ENCODE measurements at places on chromosomes 7 and 10.
A peak's percentile ranks its signal among the peaks of the same experiment; 100 is the strongest.

- no peak for DNase-seq
Measured at GRCh38 chr10:86960863-86961434, 2.5 kb downstream of the SNCG start.

DNA sequence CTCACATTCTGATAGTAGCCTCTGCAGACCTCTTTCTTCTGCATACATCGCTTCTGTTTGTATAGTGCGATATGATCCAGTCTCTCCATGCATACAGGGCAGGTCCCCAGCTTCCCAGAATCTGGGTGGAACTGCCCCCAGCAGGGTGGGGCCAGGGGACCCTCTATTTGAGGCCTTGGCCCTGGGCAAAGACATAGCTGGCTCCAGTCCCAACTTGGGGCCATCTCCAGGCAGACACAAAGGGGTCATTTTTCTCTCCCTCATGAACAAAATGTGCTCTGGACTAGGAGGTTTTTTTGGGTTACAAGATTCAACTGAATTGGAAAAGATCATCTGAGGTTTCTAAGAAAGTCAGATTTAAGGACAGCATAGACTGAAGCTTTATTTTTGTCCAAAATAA, 21.1 kb upstream of the HSPA12A start:
- no peak for DNase-seq

DNA sequence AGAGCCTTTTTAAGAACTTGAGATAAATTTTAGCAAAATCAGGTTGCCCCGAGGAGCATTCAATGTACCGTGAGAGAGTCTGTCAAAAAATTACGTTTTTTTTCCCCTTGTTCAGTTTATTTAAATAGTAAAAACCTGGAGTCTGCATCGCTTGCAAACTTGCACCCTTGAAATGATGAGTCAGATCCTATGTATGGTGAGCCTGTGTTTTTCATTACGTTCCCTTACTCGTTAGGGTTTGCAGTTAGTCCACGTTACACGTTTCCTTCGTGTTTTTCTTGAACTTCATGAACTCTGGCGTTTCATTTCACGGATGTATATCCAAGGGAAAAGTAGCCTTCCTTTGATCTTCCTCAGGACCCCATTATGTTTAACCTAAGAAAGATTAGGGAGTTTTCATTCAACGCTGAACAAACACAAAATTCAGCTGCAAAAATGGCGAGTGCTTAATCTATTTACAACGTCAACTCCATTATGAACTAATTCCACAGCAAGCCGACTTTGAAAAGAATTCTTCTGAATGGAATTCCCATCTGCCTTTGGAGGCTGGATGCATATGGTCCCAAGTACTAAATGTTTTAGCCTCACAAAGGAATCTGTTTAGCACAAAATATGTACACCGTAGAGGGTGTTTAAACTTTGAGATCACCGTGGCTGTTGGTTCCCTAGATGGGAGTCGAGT, 182.4 kb downstream of the MYOF start:
- DNase-seq = no peak

- DNase-seq = no peak
Measured at GRCh38 chr7:14673202-14673601, 229.3 kb downstream of the DGKB start.

GRCh38 chr7:105853931-105854419, 22.4 kb downstream of the ATXN7L1 start:
- DNase-seq = no peak

DNA sequence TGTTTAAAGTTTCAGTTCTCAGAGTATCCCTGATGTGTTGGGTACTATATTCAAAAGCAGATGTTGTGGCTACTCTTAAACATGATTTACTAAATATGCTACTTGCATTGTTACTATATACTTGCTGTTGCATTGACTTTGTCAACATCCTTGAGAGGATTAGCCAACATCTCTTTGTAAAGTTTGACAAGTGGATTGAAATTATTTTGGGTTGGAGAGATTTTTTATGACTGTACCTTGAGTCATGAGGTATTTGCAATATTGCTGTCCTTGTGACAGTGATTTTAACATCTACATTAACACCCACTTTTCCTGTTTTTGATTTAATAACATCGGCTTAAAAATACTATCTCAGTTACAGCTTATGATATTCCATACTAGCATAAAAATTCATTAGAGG, 31.9 kb downstream of the MRC1 start:
- no peak for DNase-seq

- no peak for DNase-seq
Measured at GRCh38 chr7:132368246-132368900, 207.9 kb downstream of the PLXNA4 start.

GRCh38 chr7:85286446-85286845, 99.6 kb upstream of the SEMA3D start:
- DNase-seq = no peak

DNA sequence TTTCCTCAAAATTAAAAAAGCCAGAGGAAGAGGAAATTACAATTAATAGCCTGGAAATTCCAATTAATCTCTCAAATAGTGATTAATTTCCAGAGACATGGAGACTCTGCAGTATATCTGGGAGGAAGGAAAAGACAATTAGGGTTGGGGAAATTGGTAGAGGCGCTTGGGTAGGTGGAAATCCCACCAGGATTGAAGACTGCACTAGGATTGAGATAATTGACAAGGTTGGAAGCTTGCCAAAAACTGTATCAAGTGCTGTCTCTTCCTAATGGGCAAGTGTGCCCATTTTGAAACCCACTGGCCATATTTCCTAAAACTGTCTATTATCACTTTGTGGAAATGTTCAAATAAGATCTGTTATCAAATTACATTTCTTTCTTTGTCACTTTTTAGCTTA, 21.6 kb downstream of the CHN2 start:
- DNase-seq = no peak

GRCh38 chr7:2638224-2638991, 6.6 kb downstream of the TTYH3 start:
- no peak for DNase-seq

DNA sequence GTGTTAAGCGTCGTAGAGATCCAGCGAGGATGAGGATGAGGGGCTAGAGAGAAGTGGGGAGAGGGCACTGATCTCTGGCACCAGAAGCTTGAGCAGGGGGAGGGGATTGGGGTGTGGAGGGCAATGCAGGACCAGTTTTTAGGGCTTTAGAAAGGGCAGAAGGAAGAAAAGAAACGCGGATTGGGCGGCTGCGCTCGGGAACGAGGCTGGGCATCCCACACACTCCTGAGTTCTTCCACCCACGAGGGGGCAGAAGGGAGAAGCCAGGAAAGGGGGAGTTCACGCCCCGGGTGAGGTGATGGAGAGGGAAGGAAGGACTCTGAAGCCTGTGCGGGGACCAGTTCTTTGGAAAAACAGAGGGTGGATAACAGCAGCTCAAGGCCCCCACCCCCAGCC, 6.1 kb upstream of the VGF start:
- DNase-seq = no peak

- DNase-seq = no peak
Measured at GRCh38 chr7:31642681-31643115, 44.3 kb upstream of the PPP1R17 start.

DNA sequence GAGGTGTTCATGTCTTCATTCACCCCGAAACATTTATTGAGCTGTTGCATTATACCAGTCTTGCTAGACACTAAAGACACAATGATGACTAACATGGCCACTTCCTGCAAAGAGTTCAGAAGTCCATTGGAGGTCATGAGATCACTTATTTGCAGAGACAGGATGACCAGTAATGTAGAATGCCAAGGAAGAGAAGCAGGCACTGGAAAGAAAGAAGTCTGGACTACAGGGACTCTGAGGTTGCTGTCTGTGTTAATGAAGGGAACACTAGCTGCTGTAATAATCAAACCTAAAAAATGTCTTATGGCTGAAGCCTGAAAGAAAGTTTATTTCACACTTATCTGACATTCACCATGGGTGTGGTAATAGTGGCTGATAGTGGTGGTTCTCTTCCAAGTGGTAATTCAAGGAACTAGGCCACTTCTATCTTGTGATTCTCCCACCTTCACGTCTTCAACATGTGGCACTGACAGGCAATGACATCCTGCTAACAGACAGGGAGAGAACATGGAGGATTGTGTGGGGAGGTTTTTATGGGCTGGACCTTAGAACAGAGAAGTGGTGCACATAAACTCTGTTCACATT, 89.2 kb upstream of the MKLN1 start:
- peak; percentile 7 for DNase-seq

- no peak for DNase-seq
Measured at GRCh38 chr7:113094517-113095249, 8.1 kb upstream of the GPR85 start.

DNA sequence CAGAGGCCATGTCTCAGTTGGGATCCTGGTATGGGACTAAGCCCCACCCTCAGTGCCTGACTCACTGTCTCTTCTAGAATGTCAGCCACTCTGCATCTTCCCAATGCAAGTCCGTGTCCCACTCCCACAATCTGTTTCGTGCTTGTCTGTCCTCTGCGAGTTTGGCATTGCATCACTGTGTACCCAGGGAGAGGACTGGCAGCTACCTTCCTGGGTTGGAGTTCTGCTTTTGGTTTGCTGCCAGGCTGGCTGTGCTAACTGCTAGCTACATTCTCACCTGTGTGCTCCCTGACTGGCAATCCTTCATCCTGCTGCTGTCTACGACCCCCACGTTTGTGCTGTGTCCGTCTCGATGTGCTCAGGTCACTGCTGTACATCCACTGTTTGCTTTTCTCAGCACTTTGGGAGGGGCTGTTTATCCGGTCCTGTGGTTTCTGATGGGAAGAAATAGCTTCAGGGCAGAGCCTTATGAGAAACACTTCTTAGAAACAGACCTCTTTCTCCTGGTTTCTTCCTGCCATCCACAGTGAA, 56.0 kb upstream of the GLI3 start:
- DNase-seq = peak; percentile 82

DNA sequence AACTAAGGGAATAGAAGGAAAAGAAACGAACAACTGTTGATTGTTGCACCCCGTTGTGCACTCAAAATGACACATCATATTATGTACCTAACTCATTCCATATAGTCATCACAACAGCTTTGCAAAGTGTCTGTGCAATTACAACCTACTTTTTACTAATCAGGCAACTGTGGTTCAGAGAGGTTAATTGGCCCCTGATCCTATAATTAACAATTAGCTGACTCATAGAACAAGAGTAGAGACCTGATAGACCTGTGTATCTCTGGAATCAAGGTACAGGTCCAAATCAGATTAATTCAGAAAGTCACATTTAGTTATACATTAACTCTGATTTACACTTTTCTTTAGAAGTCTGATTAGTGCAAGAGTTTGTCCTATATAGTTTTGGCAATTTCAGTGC, 122.5 kb upstream of the CDK13 start:
- no peak for DNase-seq

GRCh38 chr7:7323352-7323751, 141.0 kb downstream of the C1GALT1 start:
- DNase-seq = no peak

- no peak for DNase-seq
Measured at GRCh38 chr10:13483951-13484350, 44.9 kb downstream of the BEND7 start.

DNA sequence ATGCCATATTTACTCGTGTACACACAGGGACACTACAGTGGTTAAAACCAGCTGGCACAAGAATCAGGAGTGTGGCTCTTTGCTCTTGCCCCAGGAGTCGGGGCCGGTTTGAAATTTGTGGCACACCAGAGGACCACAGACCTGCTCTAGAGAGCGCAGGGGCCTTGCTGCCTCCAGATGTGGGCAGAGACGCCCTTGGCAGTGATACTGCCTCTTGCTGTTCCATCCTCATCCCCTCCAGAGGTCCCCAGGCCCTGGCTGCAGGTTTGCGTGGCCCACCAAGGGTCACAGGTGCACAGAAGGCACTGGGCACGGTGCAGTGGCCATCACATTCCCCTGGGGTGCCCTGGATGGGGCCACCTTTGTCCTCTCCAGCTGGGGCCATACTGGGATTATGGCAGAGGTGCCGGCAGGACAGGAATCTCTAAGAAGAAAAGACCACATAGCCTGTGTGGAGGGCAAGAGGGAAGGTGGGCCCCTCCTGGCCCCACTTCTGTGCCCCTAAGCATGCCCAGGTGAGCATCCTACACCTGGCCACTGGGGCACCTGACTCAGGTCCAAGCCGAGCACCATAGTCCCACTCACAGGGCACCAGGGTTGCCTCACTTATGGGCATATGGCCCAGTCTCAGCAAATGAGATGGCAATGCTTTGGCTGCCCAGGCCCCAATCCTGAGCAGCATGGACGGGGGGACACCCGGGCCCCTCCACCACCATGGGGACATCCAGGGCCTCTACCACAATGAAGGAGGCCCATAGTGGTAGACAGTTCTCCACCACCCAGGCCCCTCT, 45.6 kb downstream of the FOXL3 start:
- DNase-seq = no peak

GRCh38 chr10:78911533-78912340, 157.0 kb upstream of the ZMIZ1 start:
- no peak for DNase-seq

DNA sequence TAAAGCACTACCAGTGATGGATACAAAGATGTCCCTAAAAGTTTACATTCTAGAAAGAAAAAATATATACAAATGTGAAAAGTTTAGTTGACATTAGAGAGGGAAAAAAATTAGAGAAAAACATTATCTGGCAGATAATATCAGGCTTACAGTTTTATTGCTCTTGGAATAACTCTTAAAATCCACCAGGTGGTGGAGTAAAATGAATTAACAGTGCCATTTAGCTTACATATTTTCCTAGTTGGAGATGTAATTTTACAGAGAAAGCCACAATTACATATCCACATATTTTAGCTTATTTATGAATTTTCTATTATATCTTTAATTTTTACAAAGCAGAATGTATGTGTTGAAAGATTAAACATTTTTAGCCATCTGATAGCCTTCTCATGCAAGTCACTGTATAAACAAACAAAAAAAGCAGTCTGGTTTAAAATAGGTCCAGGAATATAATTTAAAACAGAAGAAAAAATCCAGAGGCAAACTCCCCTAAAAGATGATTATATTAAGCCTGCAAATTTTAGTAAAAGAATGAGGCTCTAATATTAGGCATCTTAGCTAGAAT, 6.5 kb downstream of the CABCOCO1 start:
- no peak for DNase-seq

- no peak for DNase-seq
Measured at GRCh38 chr7:139768249-139768824, 9.5 kb downstream of the HIPK2 start.

DNA sequence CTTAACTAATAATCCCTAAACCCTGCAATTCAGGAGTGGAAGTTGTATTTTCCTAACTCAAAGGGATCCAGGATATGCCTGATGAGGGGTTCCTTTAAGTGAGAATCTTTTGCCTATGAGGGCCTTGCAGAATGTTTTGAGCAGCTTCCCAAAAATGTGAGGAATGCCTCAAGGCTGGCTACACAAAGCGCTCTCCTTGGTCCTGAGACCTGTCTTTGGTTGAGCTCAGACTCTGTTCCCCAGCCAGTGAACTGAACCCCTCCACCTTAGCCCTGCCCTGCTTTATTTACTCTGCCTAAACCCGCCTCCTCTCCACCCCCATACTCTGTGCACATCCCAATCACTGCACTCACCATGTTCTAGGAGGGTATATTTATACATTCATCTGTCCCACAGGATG, 108.6 kb downstream of the NRCAM start:
- DNase-seq = no peak
